ENCODE measurements at places on chromosomes 7 and 10. TPM values are rescaled to one million over a fixed set of nuclear protein-coding genes. Genes with fewer than 3 reads are reported as not detected.

Gene GATA3
- total RNA-seq, result 0.69 TPM

Gene ANKRD61
- total RNA-seq, result 0.46 TPM

Gene PNLIPRP1
- total RNA-seq, result not detected

Gene GIGYF1
- total RNA-seq, result 16.4 TPM

Gene SAMD9L
- 4.4 TPM for total RNA-seq

Gene TMEM270
- total RNA-seq, result not detected

Gene OR13A1
- not detected for total RNA-seq
